Effector CD4-positive, alpha-beta T cell (primary cell): ENCODE measurements at places on chromosomes 6 and 20.

DNA sequence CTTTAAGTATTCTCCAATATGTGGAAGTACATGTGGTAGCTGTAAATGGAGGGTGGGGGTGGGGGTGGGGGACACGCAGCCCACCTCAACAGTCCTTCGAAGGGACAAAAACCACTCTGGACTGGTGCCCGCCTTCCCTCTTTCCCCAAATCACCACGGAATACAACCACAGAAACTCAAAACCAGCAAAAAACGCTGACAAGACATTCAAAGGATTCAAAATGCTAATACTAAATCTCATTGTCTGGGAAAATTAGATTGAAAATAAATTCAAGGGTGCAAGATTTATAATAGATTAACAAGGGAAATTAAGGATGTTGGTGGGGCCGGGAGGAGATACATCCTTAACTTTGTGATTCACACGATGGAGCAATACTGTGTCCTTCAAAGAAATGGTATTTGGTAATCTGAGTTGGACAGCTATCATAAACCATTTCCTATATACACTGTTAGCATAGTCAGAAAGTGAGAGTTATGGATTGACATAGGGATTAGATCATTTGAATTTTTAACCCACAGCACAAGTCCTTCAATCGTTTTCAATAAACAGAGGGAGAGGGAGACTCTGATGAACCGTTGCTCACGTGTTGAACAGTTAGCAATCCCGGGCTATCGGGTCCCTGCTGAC, 766 bp upstream of the TBC1D22B start:
- no peak for DNase-seq

- DNase-seq: no peak
Measured at GRCh38 chr20:50561379-50562078, 51.3 kb downstream of the PTPN1 start.

- DNase-seq: peak; percentile 39
Measured at GRCh38 chr20:438571-439469, 23.5 kb downstream of the TBC1D20 start.

- no peak for DNase-seq
Measured at GRCh38 chr20:15139522-15139921, 802.1 kb upstream of the FLRT3 start.

- DNase-seq: peak; percentile 10
Measured at GRCh38 chr20:53157443-53158408, 185.6 kb downstream of the TSHZ2 start.

DNA sequence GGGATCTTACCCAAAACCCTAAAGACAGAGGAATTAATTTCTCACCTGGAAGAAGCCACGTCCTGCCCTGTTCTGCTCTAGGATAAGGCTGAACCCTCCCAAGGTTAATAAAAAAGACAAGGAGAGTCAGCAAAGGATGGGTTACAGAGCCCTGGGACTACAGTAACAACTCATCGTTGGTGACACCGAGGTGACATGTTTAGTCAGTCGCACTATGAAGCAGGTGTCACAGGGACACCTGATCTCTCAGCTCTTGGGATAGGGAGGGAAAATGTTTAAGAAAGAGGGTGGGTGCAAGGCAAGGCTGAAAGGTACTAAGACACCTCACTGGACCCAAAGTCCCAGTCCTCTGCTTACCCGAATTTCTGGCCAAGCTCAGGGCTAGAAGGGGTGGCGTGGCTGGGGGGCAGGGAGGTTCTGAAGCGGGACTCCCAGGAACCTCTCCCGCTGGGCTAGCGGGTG, 562 bp downstream of the MOCS1 start:
- DNase-seq: no peak

DNA sequence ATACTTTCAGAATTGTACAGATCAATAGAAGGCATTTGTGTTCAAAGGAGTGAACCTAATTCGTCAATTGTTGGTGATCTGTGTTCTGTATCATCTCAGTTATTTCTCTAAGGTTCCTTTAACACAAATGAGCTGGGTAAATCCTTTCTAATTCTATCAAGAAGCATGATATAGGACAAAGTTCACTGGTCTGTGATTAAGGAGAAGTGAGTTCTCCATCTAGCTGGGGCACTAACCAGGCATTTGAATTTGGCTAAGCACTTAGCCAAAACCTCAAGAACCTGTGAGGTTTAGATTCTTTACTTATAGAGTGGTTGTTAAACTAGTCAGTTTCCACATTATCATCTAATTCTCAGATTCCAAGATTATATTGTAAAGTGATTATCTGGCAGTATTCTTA, 50.3 kb downstream of the DOP1A start:
- no peak for DNase-seq

DNA sequence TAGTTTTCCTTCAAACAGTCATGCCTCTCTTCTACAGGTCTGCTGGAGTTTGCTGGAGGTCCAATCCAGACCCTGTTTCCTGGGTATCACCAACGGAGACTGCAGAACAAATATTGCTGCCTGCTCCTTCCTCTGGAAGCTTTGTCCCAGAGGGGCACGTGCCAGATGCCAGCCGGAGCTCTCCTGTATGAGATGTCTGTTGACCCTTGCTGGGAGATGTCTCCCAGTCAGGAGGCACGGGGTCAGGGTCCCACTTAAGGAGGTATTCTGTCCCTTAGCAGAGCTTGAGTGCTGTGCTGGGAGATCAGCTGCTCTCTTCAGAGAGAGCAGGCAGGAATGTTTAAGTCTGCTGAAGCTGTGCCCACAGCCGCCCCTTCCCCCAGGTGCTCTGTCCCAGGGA, 666.9 kb downstream of the FRK start:
- DNase-seq: no peak

DNA sequence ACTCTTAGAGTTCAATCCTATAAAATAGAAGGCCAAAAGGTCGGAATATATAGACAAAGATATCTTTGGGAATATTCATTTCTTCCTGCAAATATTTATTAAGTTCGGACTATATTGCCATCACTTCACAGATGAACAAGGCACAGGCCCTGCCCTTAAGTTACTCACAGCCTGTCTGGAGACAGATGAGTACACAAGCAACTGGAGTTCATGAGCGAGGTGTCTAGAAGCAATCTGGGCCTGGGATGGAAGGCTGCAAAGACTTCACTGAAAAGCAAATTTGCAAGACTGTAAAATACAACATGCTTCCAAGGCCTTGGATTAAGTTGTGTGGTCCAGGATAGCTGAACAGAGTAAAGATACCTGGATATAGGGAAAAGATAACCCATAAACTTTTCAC, 56.7 kb upstream of the CEP85L start:
- DNase-seq: no peak

DNA sequence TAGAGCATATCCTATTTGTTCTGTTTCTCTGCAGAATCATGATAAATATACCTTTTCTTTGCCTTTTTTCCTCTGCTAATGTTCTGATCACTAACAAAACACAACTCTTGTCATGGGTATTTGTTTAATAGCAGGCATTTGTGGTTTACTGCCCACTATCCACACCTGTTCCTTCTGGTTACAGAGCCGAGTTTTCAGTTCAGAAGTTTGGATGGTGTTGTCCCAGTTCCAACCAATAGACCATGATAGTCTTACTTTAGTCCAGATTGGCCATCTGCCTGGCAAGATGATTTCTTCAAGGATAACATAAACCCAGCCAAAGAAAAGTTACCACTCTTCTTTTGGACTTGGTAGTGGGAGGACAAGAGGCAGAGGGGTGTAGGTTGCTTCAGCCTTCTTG, 211.2 kb downstream of the TFAP2A start:
- DNase-seq: no peak

- no peak for DNase-seq
Measured at GRCh38 chr20:45649312-45649863, 18.3 kb upstream of the WFDC9 start.

DNA sequence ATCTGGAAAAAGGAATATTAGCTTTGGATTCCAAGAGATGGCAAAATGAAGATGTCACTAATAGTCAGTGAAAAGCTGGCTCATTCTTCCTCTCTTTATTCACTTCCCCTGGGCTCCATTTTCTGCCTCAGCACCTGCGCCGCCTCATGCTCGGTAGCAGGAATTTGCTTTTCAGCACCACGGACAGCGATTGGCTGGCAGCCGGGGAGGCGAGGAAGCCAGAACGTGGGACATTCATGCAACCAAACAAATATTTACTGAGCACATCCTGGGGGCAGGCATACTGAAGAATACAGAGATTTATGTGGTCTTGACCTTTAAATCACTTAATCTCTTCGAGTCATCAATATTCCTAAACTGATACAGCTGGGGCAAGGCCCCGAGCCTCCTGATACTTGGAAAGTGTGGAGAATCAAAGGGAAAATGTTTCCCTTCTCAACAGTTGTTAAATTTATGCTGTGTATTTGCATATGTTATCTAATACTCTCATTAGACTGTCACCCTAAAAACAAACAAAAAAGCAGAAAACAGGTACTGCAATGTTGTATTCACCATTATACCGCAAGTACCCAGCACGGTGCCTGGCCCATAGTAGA, 12.1 kb upstream of the PDYN start:
- peak; percentile 34 for DNase-seq

DNA sequence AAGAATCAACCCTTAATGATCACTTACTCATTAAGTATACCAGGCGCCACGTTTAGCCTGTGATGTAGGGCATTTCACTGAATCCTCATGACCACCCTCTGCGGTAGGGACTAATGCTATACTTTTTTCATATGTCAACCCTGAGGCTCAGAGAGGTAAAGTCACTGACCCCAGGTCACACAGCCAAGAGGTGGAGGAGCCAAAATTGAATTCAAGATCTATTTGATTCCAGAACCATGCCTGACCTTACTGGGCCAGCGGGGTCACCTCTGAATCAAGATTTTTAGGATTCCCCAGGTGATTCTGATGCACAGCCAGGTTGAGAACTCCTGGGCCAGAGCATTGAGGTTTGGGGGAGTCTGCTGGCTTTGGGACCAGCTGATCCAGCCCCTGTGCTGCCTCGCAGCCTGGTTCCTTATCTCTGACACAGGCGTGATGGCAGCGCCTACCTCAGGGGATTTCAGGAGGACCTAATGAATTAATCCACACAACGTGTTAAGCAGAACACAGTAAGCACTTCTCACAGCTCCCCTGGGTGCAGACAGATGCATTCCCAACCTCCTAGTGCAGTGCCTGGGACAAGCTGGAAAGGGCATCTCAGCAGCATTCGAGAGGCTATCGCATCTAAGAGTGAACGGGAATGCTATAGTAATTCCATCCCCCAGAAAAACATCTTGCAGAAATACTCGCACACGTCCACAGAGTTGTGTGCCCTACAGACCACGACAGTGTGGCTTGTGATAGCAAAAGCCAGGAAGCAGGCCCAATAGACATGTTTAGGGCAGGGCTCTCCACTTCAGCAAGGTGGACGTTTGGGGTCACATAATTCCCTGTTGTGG, 101.4 kb upstream of the PTPN1 start:
- no peak for DNase-seq

DNA sequence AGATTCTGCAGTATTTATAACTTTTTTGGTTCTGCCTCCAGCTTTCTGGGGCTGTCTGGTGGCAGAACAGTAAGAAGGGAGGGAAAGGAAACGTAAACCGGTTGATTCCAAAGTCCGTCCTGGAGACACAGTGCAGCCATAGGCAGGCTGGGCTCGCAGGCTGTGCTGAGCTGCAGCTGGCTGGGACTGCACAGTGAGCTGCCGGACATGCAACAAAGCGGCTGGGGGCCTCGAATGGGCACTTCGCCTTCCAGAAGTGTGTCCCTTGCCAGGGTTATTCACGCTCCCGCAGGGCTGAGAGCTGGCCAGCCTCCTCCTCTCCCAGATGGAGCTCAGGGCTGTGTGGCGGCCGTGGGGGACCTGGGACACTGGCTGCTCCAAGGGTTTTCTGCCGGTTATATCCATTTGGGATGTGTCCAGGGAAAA, 78.1 kb upstream of the CD93 start:
- no peak for DNase-seq

DNA sequence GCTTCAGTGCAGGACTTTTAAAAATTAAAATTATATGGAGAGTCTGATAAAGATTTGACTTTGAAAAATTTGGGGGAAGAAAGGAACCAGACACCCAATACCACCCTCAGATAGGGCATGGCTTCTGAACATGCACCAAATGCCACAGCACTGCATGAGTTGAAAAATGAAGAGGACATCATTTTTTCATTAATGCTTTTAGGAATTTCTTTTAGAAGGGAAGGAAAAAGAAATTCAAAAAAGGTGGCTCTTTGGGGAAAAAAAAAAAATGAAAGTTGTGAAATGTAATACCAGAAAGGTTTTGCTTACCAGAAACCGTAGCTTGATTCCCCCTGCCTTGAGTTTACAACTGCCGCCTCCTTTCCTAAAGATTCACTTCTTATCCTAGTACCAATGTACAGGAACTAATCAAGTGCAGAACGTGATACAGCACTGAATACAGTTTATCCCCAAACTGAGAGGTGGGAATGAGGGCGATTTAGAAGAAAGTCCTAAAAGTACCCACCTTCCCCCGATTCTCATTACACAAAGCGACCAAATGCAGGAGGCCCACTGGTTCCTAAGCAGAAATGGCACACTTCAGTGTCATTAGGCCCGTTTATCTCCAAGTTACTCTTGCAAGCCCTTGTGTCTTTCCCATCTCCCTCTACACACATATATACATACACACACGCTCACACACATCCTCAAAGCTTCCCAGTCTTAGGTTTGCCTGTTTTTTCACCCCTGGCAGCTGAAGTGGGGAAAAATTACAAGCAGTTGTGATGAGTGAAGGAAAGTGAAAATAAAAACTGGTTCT, 2.8 kb downstream of the PPP1R10 start:
- no peak for DNase-seq

DNA sequence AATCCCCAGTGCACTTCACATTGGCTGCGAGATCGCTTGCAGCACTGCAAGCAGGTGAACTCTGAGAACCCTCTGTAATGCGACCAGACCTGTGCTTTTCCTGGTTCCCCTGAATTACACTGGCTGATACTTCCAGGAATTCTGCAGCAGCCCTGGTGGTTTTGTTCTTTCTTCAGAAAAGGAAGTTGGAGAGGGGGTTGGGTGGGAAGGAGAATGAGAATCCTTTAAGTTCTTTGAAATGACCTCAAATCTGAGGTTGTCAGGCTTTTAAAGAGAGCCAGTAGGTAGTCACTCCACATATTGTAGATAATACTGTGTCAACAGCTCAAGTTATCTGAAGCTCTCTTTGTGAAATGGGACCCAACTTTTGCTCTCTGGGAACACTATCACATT, 62.4 kb downstream of the GCNT2 start:
- DNase-seq: no peak

DNA sequence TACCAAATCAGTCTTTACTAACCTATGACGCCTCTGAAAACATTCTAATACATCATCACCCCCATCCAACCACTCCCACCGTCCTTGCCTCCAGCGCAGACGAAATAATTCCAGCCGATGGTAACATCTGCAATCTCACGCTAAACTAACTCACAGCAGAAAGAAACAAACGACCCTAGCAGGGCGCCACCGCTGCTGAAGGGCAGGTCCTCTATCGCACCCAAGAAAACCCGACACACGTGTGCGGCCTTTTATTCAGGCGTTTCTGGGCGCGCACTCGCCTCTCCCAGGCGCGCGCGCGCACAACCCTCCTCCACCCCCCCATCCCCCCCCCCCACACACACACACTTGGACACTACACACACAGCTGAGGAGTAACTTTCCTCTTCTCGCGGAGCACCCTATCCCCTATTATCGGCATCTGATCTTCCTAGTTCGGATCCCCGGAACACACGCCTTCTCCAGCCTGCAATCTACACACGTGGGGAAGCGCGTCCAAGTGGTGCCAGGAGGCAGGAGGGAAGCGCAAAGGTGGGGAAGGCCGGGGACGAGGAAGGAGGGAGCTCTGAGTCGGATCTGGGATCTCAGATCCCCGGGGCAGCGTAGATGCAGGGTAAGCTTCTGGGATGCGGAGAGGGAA, 1.4 kb downstream of the GFOD1 start:
- peak; percentile 21 for DNase-seq
